Fibroblast of skin of left quadriceps (primary cell): ENCODE measurements at places on chromosomes 1 and 21.

DNA sequence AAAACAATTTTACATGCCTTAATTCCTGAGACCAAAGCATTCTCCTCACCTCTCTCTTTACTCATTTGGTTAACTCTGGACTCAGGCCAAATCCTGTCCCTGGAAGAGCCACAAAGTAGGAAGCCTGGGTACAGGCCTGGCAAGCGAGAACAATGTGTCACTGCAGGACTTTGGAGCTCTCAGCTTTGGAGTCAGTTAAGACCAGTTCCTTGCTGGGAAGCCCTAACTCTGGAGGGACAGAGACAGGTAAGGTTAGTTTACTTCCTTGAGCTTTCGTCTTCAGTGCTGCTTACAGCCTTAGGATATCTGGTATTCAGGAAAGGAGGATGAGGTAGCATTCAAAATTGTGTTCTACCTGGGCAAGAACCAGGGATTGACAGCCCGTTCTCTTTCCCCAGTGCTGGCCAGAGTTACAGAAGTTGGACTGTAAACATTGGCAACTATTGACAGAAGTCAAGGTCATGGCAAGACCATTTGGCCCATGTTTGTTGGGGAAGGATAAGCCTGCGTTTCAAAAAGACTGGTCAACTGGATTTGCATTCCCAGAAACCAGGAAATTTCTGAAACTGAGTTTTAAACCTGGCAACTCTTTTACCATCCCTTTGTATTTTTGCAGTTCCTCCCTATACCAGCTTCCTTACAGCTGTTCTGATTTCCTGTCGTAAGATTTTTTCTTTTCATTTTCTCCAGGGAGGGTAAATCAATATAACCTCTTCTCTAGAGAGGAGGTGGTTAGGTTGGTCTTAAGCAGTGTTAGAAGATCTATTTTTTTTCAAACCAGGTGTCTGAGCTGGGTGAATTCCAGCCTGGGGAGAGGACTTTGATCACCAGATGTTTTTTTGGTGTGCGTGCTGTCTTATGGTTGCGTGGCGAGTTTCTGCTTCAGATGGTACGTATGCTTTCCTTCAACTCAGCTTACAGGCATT, at the start of gene C4BPB:
TSS of gene C4BPB (plus strand) at position 160 of the 926 bp plus-strand sequence. CDS start at position 832, 672 bp downstream.
- peak; percentile 5 for DNase-seq

GRCh38 chr1:64834734-64835133, 89.9 kb downstream of the RAVER2 start:
- DNase-seq = no peak

GRCh38 chr1:245896258-245896657, 610.8 kb downstream of the SMYD3 start:
- no peak for DNase-seq

DNA sequence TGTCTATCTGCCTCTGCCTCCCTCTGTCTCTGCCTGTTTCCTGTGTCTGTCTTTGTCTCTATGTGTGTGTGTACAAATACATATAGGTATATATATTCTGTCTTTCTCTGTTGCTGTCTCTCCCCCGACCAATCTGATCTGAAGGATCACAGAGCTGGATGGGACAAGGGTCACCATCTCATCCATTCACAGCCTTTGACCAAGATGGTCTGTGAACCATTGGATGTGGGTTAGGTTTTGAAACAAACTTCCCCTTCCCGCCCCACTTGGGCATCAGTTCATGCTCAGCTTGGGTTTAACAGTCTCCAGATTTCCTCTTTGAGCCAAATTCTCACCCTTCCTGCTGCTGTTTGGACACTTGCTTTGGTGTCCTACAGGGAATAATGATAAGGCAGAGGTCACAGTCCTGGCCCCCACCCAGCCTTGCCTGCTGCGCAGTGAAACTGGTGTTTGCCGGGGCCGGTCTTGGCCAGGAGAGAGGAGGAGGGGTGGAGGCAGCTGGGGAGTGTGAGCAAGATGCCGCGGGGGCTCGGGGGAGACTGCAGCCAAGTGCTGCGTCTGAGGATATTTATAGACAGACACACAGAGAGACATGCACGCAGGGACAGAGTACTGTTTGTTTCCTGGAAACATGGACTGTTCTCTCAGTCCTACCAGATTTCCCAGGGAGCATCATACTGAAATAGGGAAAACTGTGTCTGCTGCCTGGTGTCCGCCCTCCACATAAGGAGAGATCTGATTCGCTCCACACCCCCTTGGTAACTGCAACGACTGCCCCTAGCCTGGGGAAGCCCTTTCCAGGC, 27.0 kb upstream of the BTG2 start:
- DNase-seq = peak; percentile 43

GRCh38 chr1:193656841-193657240, 470.4 kb upstream of the B3GALT2 start:
- no peak for DNase-seq

- no peak for DNase-seq
Measured at GRCh38 chr1:230399321-230400006, 26.7 kb downstream of the PGBD5 start.

GRCh38 chr1:56070601-56071000, 508.8 kb downstream of the PLPP3 start:
- DNase-seq = peak; percentile 91

GRCh38 chr1:65378247-65378946, 42.1 kb upstream of the LEPR start:
- no peak for DNase-seq

DNA sequence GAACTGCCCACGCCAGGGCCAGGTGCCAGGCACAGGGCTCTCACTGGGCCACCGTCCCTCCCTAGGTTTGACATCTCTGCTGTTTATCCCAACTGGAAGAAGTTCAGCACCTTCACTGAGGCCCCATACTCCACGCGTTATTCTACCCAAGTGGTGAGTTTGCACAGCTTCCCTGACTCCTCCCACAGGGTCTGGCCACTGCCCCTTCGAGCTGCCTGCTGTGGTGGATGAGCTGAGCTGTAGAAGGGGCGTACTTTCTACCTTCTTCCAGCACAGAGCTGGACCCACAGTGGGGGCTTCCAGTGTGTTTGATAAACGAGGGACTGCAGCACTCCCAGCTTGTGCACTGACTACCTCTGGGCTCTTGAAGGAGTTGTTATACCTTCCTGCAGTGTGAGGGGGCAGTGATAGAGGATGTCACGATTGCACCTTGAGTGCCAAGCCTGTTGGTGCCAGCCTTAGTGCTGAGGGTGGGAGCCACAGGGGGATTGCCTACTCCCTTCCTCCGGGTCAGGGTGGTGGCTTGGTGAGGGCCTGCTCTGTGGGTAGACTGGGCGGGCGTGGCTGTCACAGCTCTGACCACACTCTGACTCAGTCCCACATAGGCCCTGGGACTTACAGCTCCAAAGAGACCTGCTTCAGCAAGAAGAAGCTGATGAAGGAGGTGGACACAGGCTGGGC, 5.9 kb upstream of the TTC22 start:
- DNase-seq = no peak

GRCh38 chr1:106439475-106439874, 617.0 kb upstream of the PRMT6 start:
- no peak for DNase-seq

DNA sequence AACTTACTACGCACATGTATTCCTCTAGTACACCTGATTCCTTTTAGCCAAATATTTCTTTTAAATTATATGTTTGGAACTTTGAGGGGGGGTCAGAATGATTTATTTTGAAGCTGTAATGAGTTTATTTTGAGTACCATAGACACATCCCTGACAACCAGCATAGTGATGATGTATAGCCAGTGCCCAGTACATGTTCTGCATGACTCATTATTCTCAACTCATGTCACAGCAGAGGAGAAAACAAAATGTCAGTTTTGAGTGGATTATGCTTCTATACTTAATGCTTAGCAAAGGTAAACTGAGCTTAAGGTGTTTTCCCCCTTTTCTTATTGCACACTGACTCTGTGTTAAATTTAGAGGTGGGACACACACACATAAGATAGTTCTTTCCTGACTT, 22.4 kb upstream of the LEPR start:
- DNase-seq = no peak

- DNase-seq = no peak
Measured at GRCh38 chr1:56985857-56986256, 20.0 kb upstream of the C8B start.

- no peak for DNase-seq
Measured at GRCh38 chr1:208646431-208646830, 402.2 kb upstream of the PLXNA2 start.

DNA sequence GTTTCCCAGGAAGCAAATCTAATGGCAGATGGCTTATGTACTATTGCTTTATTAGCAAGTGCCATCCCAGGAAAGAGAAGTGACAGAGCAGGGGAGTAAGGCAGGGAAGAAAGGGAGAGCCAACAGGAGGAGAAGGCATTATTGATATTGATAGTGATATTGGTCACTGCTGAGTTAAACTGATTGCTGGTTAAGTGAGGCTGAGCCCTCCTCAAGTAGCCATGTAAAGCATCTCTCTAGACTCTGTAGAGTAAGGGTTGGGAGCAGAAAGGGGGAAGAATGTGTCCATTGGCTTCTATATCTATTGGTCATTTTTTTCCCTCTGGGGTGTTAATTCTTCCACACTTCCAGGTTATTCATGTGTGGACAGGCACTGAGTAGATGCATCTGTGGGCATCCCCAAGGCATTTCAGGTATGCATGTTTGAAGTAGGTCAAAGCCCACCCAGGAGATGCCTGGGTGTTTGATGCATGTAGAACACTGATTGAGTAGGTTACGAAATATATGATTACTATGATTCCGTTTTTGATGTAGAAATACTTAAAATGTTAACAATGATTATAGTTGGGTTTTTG, 290.5 kb upstream of the DPYD start:
- no peak for DNase-seq

GRCh38 chr1:77744576-77744975, 15.1 kb downstream of the USP33 start:
- DNase-seq = no peak

DNA sequence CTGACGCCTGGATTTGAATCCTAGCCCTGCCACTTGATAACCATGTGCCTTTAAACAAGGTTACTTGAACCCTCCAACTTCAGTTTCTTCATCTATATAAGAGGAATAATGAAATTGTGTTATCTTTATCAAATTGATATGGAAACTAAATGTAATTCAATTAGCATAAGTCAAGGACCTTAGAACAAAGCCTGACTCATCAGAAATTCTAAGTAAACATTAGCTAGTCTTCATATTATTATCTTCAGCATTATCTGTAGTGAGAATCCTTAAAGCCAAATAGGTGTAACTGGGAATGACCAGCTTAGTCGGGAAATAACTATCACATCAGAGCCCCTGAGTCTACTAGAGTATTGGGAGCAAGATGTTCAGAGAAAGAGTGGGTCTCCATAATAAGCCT, 6.6 kb downstream of the SELL start:
- no peak for DNase-seq

DNA sequence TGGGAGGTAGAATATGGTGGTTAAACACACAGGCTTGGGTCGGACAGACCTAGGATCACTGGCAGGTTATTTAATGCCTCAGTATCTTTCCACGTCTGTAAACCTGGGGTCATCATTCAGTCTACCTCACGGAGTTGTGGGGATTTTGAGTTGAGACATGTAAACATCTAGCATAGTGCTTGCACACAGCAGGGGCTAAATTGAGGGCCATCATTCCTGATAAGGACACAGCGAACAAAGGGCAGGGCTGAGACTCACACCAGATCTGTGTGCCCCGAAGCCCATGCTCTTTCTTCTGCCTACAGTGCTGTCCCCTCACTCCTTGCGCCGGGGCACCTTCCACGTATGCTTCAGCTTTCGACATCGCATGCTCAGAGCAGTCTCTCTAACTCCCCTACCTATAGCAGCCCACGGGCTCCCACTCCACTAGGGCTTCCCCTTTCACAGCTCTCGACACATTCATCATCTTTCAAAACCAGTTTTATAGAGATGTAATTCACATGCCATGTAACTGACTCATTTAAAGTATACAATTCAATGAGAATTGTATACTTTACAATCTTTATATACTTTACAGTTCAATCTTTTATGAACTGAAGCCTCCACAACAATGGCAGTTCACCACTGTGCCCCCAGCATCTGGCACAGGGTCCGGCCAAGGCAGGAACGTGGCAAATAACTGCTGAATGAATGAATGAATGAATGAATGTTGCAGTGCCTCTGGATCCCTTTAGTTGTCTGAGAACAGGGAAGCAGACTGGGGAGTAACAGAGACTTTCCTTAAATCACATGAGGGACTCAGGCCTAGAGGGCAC, 48.0 kb downstream of the GPR161 start:
- DNase-seq = no peak

- DNase-seq = no peak
Measured at GRCh38 chr1:54971317-54971791, 9.1 kb upstream of the TMEM61 start.

- DNase-seq = peak; percentile 50
Measured at GRCh38 chr1:94142022-94142421, 21.1 kb upstream of the ABCA4 start.

GRCh38 chr1:203381151-203381751, 30.3 kb upstream of the FMOD start:
- no peak for DNase-seq

DNA sequence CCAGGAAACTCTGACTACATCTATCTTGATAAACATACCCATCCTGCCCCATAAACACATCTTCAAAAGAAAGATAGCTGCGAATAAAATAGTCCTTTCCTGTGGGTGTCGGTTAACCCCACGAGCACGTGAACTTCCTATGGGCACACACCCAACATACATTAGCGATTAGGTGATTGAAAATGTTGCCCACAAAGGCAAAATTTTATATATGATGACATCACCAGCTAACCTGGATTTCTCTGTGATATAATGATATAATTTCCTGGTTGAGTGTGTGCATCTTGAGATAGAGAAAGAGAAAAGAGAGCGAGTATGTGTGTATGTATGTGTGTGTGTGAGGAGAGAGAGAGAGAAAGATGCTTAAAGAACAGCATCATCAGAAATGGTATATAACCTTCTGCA, 296.1 kb downstream of the PTPRC start:
- no peak for DNase-seq

- no peak for DNase-seq
Measured at GRCh38 chr1:44553127-44553758, 121.0 kb downstream of the TMEM53 start.

- DNase-seq = no peak
Measured at GRCh38 chr1:41645062-41645461, 160.6 kb upstream of the EDN2 start.

GRCh38 chr1:6727535-6727934, 25.9 kb upstream of the DNAJC11 start:
- no peak for DNase-seq

GRCh38 chr1:101728029-101728428, 268.7 kb downstream of the OLFM3 start:
- no peak for DNase-seq

DNA sequence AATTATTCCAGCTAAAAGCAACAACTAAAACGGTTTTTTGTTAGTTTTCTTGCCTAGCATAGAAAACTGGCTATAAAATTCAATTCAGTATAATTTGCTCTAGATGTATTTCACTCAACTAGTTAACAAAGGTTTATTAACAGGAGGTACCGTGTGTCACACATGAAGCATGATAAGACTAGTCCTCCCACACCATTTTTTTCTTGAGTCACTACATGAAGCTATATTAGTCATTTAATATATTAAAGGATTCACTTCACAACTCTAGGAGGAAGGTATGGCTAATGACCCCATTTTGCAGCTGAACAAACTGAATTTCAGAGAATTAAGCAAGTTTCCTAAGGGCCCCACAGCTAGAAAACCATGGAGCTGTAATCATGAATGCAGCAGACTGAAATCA, 307.8 kb upstream of the USP25 start:
- DNase-seq = no peak
